Stimulated activated CD8-positive, alpha-beta memory T cell treated with anti-CD3 and anti-CD28 coated beads, Interleukin-15, amount 100 ng/mL, for 4 hours (primary cell): ENCODE measurements at places on chromosomes 12 and 14.

GRCh38 chr12:29427964-29428363, 47.0 kb upstream of the ERGIC2 start:
- no peak for DNase-seq

DNA sequence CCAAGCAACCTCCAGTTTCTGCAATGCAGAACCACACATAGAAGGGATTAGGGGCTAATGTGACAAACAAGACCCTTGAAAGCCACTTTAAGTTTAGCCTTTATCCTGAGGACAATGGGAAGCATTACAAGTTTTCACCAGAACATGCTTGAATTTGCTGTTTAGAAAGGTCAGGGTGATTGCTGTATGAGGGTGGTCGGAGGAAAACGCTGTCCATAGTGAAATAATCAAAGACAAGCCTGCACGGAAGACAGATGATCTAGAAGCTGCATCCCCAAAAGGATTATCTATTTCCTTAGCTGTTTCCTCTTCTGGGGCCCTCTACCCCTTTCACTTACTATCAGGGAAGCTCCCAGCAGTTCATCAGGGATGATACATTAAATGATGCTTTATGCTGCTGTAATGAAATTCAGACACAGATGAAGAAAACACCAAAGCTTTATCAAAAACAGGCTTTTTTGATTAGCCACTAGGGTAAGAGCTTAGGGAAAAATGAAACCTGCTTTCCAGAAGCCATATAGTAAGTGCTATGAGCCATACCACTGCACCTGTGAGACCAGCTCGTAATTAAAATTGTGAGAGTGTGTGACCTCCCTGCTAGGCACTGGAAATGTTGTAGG, 6.5 kb downstream of the HAL start:
- DNase-seq: no peak

GRCh38 chr14:61495809-61496208, 174.4 kb downstream of the PRKCH start:
- no peak for DNase-seq

- no peak for DNase-seq
These were observed 2.4 kb downstream of the C14orf180 start for GRCh38 chr14:104582005-104582404.

GRCh38 chr14:100802766-100803165, 23.2 kb upstream of the MEG3 start:
- DNase-seq: no peak

DNA sequence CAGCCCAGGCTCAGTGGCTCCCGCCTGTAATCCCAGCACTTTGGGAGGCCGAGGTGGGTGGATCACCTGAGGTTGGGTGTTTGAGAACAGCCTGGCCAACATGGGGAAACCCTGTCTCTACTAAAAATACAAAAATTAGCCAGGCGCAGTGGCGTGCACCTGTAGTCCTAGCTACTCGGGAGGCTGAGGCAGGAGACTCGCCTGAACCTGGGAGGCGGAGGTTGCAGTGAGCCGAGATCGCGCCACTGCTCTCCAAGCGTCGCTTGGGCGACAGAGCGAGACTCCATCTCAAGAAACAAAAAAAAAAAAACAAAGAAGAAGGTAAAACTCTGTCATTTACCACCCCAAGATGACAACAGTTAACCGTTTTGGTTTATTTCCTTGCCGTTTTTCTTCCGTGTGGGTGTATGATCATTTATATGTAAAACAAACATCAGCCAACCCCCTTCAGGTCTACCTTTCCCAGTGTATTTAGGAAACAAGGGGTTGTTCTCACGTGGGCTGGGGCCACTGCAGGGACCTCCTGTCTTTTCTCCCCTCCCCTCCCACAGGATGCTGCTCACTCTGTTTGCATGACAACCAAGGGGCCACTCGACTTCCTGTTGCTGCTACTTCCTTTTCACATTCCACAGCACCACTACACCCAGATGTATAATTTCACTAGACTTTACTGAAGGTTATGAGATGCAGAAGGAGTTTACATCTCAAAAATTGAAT, 13.6 kb downstream of the TTC9 start:
- peak; percentile 37 for DNase-seq

DNA sequence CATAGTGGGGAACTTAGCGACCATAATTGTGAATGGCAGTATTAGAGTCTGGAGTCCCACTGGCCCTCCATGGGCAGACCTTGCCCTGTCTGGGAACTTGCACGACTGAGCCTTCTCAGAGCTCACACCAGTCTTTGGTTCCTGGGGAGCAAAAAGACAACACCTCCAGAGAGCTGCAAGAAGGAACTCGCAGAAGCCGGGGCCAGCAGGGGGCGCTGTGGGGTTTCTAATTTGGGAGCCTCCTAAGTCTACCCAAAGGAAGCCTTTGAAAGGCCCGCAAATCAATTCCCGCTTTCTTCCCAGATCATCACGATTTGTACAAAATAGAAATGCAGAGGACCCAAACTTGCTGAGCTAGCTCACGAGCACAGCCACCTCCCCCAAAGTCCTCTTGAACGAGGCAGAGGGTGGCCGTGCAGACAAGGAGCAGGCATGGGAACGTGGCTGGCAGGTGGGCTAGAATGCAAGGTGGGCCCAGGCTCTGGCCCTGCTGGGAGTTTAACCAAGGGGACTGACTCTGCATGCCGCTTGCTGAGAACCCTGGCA, 46.3 kb upstream of the FBXO21 start:
- peak; percentile 24 for DNase-seq

DNA sequence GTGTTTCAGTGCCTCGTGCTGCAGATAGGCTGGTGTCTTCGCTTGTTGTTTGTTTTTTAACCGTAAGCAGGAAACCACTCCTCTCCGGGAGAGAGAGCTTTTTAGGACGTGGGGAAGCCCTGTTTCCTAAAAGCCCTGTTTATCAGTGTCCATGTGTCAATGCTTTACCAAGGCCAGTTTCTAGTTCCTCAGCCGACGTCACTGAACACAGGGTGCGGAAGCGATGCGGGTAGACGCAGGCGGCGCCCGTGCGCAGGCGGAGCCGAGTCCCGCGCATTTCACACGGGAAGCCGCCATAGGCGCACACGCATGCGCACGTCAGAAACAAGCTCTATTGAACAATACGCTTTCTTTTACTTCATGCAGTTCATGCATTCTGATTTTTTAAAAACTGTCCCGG, 79.8 kb downstream of the GLT1D1 start:
- DNase-seq: no peak

- no peak for DNase-seq
These were observed 840 bp downstream of the SIX4 start for GRCh38 chr14:60723116-60723906.

DNA sequence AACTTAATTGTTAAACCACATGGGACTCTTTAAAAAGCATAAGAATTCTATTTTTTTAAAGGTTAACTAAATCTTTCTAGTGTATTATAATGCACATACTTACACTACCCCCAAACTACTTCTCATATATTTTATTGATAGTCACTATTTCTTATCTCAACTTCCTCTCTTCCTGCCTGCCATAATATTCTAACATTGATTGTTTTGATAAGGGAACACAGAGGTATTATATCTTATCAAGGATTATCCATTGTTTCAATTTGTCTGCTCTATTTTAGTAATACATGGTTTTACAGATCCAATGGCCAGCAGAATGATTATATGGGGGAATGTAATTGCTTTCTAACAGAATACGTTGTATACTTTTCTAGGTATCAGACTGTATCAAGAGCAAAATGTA, 98.9 kb downstream of the EPS8 start:
- DNase-seq: no peak

- no peak for DNase-seq
These were observed 85.0 kb downstream of the PIWIL1 start for GRCh38 chr12:130422676-130423075.

- DNase-seq: no peak
These were observed 56.0 kb downstream of the MDGA2 start for GRCh38 chr14:47619392-47619791.

DNA sequence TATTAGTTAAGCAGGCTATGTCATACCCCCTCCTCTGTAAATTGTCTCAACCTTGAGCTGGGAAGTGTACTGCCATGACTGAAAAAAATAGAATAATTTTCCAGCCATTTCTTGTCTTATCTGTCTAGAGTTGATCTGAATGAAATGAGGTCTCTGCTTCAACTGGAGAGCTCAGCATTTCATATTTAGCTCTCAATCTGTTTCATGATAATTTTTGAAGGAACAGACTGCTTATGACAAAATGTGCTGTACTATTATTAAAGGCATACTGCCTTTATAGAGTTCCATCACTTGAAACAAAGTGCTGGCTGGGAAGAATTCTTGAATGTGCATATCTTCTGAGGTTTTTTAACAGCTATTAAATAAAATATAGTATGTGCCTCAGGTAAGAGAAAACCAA, 19.1 kb downstream of the PTPRO start:
- no peak for DNase-seq

GRCh38 chr12:5710260-5710878, 234.7 kb downstream of the ANO2 start:
- no peak for DNase-seq

GRCh38 chr14:103140316-103141109, 17.3 kb downstream of the TNFAIP2 start:
- DNase-seq: no peak

GRCh38 chr12:59088673-59089072, 168.4 kb upstream of the LRIG3 start:
- no peak for DNase-seq

GRCh38 chr12:122421187-122421820, 1.2 kb downstream of the CLIP1 start:
- no peak for DNase-seq

- DNase-seq: no peak
These were observed 2.2 kb upstream of the OAS1 start for GRCh38 chr12:112904571-112904970.

GRCh38 chr12:34119366-34119765, 97.1 kb downstream of the ALG10 start:
- DNase-seq: no peak
